SJCRH30 (cell line): ENCODE measurements at places on chromosomes 7 and 10.

GRCh38 chr10:71346731-71347130, 27.7 kb downstream of the SLC29A3 start:
- no peak for DNase-seq

DNA sequence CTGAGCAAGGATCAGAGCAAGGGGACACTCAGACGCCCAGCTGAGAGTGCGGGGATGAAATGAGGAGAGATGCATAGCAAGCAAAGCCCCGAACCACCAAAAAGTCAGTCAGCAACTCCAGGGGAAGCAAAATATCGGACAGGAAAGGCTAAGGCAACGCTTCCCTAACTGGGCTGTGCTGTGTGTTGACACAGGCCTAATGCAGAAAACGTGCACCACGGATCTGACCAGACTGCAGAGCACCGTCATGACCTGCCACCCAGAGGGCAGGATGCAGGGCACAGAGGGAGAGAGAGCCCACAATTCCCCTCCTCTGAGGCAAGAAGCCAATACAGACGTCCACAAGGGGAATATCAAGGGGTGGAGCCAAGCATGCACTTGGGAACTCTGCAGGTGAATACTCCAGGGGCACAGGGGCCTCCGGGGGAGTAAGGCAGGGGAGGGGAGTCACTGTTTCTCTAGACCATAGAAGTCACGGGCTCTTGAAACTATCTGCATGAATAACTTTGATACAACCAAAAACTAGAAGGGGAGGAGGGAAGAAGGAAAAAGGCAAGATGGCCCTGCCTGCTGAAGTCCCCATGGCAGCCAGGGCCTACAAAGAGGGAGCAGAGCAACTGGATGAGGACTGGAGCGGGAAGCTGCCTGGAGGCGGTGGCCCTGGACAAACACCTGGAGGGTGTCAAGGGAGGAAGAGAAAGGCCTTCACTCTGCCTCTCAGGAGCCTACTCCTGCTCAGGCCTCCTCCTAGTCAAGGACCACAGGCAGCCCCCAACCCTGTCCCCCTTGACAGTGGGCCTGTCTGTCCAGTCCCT, 26.2 kb downstream of the GRID1 start:
- no peak for DNase-seq

GRCh38 chr7:47908720-47909119, 39.5 kb downstream of the PKD1L1 start:
- DNase-seq: no peak

DNA sequence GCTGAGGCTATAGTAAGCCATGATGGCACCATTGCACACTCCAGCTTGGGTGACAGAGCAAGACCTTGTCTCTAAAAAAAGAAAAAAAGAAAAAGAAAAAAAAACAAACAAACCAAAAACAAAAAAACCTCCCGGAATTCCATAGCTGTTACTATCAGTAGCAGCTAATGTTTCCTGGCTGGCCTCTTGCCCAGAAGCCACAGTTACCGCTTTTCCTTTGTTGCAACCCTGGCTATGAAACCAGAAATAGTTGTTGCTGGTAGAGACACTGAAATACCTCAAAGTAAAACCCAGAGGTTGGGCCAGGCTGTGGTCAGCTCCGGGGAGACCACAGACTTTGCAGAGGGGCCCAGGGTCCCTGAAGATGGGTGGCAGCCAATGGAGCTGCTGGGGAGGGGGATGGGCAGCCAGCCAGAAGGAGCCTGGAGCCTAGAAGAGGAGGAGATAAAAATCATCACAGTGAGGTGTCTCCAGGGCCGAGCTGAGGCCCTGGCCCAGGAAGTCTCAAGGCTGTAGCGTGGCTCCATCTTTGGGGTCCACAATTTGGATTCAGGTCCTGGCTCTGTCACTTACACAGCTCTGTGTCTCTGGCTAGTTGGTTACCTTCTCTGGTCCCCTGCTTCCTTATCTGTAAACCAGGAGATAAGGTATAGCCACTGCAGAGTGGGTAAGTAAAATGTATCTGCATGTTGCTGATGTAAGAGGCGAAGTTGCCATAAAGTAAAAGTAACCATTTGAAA, 3.4 kb upstream of the CHST12 start:
- DNase-seq: peak; percentile 91

DNA sequence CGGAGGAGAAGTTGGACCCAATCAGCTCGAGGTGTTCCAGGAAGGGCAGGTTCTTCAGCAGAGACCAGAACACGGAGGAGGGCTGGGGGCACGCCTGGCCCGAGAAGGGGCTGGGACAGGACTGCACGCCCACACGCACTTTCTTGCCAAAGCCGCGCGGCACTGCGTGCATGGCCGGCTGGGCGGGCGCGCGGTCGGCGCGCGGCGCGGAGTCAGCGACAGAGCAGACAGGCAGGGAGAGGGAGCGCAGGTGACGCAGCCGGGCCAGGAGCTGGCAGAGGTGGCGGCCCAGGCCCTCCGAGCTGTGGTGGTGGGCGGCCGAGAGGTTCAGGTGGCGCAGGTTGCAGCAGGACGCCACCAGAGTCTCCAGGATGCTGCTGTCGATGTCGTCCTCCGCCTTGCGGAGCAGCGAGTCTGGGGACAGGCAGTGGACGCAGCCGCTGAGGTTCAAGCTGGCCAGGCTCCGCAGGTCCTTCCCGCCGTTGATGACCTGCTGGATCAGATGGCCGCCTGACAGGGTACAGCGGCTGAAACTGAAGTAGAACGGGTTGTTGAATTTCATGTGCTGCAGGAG, 77.2 kb upstream of the TNRC18 start:
- DNase-seq: no peak

DNA sequence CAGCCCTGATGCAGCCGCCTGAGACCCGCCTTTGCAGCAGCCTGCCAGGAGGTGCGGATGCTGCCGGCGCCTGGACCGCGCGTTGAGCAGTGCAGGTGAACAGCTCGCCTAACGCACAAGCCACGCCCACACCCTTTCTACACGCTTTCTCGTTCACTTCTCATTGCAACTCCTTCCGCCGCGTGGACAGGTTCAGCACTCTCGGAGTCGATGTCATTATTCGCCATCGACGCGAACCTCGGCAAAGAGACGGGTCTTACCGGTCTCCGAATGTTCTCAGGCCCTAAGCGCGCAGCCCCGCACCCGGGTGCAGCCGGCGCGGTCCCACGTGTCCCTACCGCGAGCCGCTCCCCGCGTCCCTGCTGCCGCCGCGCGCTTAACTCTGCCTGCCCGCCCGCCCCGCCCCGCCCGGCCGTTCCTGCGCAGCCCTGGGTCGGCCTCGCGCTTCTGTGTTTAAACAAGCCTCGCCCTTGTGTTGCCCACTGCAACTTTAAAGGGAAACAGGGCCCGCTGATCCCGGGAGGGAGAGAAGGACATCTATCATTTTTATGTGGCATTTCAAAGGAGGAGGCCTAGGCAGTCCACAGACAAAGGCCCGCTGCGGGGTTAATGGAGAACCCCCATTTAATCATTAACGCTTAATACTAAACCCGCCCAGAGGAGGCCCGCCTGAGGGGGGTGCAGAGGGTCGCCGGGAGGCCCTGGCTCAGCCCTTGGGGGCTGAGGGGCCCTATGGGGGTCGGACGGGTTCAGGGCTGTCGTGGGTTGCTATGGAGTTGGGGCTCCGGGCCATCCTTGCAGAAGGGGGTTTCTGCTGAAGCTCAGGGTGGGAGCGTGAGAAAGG, 128.5 kb downstream of the WDR11 start:
- no peak for DNase-seq

- DNase-seq: no peak
Measured at GRCh38 chr7:73905360-73905759, 44.4 kb downstream of the TMEM270 start.

DNA sequence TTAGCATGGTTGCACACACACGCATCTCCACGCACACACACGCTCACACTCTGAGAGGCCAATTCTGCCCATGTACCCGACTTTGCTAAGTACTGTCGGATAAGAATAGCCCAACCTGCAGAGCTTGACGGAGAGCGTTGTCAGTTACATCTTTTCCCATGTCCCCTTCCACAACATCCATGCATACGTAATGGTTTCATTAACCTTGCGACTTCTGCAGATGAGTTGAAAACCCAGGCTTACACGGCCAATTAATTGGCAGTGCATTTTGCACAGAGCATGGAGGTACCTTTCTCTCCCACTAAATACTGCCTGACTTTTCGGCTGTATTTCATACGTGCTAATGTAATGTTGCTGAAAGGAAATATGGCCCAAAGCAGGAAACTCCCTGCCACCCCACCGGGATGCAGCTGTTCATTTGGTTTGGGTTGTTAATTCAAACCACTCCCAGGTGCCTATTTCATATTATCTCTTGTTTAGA, 291.2 kb upstream of the HABP2 start:
- peak; percentile 53 for DNase-seq
